ENCODE measurements at places on chromosomes 1 and 21.

DNA sequence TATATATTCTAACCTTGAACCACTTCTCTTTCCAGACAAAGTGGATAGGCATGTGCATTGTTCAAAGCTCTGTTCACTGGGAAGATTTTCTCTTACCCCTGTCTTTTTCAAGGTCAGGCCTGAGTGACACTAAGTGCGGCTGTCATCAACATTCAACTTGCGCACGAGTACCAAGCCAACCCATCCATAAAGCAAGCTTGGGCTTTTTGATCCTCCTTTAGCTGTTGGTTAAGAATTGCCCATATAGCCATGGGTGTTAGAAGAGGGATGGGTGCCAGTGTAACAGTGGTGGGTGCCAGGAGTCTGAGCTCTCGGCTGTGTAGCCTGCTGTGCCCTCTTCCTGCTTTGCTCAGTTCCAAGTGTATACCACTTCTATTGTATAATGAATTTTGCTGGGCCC lies 136.1 kb downstream of the GLUL start:
- no peak for DNase-seq

DNA sequence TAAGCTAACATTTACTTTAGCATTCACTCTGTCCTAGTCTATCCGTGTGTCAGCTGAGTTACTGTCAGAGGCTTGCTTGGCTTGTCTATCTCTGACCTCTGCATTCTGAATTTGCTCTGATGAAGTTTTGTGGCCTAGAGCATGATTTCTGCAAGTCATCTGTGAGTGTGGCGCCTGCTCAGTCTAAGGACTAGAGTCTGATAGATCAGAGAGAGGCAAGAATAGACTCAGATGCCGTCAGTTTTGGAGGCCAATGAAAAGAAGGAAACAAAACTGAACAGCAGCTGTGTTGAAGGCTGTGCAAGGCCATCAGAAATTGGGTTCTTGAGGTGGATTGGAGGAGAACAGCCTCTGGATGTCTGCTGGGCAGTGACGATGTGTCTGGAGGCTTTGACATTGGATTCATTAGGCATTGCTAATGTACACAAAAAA lies 573.1 kb downstream of the USP25 start:
- no peak for DNase-seq

GRCh38 chr1:33332357-33332789 lies 11.5 kb upstream of the A3GALT2 start:
- DNase-seq, result peak; percentile 37

GRCh38 chr1:83900524-83900923 lies 98.4 kb downstream of the TTLL7 start:
- DNase-seq, result no peak

- DNase-seq, result no peak
These were observed 109.6 kb downstream of the ZBTB18 start for GRCh38 chr1:244160455-244161235.

GRCh38 chr1:246364415-246364941 lies 142.6 kb downstream of the SMYD3 start:
- no peak for DNase-seq

DNA sequence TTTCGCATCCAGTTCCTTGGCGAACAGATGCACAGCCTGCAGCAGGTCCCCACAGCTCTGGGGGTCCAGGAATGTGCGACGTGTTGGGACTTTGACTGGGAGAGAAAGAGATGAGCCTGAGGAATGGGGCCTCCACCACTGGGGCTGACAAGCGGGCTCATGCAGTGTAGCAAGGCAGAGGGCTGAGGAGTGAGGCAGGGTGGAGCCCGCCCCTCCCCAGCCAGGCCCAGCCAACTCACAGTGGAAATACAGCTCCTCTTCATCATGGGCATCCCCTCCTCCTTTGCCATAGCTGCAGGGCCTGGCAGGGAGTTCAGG lies 30.7 kb downstream of the CDCA8 start:
- no peak for DNase-seq

- no peak for DNase-seq
These were observed 46.1 kb upstream of the SLC30A1 start for GRCh38 chr1:211625040-211625439.

DNA sequence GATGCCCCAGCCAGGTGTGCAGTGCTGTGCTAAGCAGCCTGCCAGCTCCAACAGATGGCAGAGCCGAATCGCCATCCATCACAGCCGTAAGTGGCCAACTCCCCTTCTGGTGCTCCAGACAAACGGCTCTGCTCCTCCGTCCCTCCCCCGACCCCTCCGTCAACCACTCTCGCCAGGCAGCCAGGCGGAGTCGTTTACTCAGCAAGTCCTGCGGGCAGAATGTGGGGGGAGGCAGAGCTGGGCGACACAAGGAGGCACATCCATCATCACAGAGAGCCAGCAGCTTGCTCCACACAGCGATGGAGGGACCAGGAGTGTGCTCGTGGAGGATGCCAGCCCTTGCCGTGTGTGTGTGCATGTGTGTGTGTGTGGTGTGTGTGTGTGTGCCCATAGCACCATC lies 206.6 kb upstream of the GRIK3 start:
- DNase-seq, result no peak

DNA sequence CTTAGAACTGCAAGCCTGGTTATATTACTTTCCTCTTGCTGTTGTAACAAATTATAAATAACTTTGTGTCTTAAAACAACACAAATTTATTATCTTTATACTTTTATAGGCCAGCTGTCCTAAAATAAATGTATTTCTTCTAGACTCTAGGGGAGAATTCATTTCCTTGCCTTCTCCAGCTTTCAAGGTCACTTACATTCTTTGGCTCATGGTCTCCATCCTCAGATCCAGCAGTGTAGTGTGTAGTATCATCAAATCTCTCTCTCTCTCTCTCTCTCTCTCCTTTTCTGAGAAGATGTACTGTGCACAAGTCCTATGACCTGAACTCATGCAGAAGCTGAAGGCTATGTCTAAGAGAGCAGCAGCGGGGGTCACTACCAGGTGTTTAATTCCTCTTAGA lies 1510.6 kb downstream of the MRPL39 start:
- no peak for DNase-seq

DNA sequence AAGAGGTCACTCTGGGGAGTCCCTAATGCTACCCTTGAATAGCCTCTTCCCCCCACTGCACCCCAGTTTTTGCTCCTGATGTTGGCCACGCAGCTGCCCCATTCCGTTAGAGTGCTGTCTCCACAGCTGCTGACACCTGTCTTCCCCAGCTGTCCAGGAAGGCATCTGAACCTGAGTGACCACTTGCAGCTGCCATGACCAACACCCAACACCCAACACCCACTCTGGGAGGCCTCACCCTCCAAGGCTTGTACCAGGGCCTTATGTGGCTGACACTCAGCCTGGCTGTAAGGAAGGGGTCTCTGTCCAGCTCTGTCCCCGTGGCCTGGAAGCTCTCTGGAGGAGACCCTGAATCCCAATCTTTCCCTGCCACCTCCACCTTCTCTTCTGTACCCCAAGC lies 26.7 kb upstream of the LDLRAP1 start:
- no peak for DNase-seq

DNA sequence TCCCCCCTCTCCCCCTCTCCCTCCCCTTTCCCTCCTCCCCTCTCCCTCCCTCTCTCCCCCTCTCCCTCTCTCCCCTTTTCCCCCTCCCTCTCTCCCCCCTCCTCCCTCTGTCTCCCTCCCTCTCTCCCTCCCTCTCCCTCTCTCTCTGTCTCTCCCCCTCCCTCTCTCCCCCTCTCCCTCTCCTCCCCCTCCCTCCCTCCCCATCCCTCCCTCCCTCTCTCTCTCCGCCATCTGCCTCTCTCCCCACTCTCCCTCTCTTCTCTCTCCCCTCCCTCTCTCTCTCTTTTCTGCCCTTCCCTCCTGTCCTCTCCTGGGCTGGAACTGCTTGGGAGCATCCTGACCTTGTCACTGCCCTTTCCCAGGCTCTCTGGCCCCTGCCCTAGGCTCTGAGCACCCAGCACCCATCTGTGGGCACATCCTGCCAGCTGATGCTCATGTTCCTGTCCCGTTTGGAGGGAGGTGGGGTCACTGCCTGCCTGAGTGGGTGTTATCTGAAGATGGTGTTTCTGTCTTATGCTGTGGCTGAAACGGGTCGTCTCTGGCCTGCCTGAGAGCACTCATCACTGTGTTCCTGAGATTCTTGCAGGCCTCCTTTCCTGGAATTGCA lies 10.8 kb downstream of the FTCD start:
- DNase-seq, result no peak

Measured in cerebellar nuclear complex (tissue), 1 donor.